Pulmonary artery endothelial cell (primary cell): ENCODE measurements at places on chromosomes 7 and 10. TPM values are rescaled to one million over a fixed set of nuclear protein-coding genes. Genes with fewer than 3 reads are reported as not detected.

The OGDHL gene
- total RNA-seq = 0.26 and 0.46 TPM in 2 replicates

The LRRD1 gene
- not detected in 2 replicates for total RNA-seq

The ADCY1 gene
- 0.26 and 0.32 TPM in 2 replicates for total RNA-seq

The PTN gene
- 0.13 and 0.46 TPM in 2 replicates for total RNA-seq

The SKAP2 gene
- 6.7 and 15.1 TPM in 2 replicates for total RNA-seq

The NDUFB8 gene
- total RNA-seq = 223 and 247 TPM in 2 replicates

The ACTR1A gene
- total RNA-seq = 192 and 228 TPM in 2 replicates

The FAM13C gene
- 0.07 and 0.11 TPM in 2 replicates for total RNA-seq

DNA sequence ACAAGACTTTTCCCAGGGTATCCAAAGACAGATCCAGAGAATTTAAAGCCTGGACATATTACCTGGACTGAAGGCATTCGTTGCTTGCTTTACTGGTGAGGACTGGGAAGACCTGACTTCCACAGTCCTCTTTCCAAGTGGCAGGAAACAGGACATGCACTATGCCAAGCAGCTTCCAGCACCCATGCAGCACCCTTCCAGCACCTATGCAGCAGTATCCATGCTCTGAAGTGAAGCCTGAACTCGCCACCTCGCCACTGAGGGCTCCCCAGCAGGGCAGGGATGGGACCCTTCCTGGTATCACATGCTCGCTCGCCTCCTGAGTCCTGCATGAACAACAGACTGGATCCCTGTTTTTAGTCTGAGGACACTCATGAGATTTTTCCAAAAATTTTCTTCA is 189.9 kb upstream of the KLF14 start:
- no peak for DNase-seq

GRCh38 chr7:117127585-117128168 is 174.4 kb downstream of the ST7 start:
- no peak for DNase-seq

GRCh38 chr10:108894402-108895301 is 1028.7 kb downstream of the XPNPEP1 start:
- no peak for DNase-seq

- DNase-seq = no peak
Measured at GRCh38 chr7:5428478-5429252, 5.0 kb upstream of the TNRC18 start.

DNA sequence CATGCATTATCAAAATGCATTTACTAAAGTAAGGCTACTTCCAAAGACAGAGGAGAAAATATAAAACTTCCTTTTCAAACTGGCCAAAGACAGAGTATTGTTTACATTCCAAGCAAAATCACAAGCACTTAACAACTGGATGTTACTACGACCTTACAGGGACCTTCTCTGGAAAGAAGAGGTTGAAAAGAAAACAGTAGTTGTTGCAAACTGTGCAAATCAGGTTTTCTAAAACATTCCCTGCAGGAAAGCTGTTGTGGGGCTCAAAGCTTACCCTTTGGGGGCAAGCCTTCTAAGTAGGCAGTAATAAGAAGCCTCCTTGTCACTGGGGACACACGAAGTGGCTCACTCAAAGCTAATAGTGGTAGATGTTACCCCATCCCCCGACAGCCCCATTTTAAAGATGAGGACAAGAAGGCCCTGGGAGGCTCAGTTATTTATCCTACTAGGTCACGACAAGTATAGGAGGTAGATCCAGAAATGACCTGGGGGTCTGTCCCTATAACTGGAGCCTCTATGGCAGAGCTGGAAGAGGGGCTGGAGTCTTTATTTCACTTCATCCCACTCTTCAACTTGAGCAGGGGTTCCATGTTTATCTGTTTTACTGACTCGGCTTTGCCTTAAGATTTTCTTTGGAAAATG is 46.6 kb downstream of the ATXN7L1 start:
- DNase-seq = no peak

GRCh38 chr7:42170724-42171123 is 66.3 kb downstream of the GLI3 start:
- no peak for DNase-seq

DNA sequence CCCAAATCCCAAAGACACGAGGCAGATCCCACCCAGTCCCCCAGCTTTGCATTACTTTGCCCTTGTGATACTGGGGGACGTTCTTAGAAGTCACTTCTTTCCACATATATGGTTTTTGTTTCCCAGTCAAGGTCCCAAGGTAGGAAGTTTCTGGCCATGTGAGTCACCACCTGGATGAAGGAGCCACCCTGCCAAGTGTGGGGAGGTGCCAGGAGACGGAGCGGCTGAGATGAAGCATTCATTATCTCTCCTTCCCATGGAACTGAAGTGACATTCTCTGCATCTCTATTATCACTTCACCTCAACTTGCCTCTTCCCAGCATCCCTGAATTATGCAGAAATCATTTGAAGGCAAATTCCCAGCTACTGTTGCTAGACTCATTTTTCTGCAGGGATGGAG is 136.2 kb upstream of the INSYN2A start:
- no peak for DNase-seq

- DNase-seq = no peak
Measured at GRCh38 chr7:111328487-111328886, 233.8 kb downstream of the IMMP2L start.

- no peak for DNase-seq
Measured at GRCh38 chr10:97412891-97413304, 11.8 kb upstream of the RRP12 start.

DNA sequence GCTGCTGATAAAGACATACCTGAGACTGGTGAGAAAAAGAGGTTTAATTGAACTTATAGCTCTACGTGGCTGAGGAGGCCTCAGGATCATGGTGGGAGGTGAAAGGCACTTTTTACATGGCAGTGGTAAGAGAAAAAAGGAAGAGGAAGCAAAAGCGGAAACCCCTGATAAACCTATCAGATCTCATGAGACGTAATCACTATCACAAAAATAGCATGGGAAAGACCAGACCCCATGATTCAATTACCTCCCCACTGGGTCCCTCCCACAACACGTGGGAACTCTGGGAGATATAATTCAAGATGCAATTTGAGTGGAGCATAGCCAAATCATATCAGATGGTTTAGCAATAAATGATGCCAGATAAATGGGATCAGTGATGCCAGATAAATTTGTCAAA is 892.0 kb upstream of the CELF2 start:
- DNase-seq = no peak

GRCh38 chr7:101880282-101881054 is 63.0 kb downstream of the CUX1 start:
- no peak for DNase-seq

DNA sequence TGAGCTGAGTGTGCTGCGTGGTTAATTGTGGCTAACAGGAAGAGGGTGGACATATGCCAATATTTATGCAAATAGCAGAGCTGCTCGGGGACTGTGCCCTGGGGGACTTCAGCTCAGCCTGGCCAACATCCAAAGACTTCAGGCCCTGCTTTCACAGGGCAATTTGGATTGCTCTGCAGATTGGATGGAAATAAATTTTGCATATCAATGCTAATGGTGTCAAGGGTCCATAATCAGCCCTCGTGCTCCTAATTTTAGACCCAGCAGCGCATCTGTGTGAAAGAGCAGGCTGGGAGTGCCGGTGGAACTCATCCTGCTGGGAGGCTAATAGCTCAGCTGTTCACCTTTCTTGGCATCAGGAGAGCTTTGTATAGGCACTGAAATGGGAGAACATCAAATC is 270.1 kb downstream of the TCERG1L start:
- DNase-seq = no peak

DNA sequence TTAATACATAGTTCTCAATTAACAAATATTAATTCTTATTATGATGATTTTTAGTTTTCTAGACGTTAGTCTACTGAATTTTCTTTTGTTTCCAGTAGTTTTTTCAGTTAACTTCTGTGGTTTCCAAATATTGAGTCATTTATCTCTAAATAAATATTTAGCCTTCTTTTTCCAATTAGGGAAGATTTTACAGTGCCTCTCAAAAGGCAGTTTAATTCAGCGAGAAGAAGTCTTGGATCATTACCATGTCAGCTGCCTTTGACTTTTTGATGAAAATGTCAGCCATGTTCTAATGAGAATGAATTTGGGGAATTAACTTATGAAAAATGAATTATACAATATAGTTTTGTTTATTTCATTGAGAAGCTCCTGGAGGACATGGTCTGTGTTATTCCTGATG is 90.0 kb downstream of the CDK14 start:
- DNase-seq = no peak

DNA sequence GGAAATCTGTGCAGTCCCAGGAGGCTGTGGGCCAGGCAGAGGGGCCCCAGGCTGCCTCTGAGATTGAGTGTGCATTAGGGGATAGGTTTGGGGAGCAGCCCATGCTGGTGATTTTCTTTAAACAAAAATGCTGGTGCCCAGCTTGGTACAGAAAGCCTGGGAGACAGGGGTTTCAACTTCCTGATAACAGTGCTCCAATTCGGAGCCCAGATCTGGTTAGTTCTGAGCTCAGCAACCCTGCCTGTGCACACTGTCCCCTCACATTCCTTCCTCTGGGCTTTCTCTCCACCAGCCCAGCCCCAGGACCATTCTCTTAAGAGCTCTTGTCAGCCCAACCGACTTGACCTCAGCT is 379.2 kb upstream of the ZMIZ1 start:
- no peak for DNase-seq

- no peak for DNase-seq
Measured at GRCh38 chr10:16381083-16381482, 55.7 kb upstream of the PTER start.

DNA sequence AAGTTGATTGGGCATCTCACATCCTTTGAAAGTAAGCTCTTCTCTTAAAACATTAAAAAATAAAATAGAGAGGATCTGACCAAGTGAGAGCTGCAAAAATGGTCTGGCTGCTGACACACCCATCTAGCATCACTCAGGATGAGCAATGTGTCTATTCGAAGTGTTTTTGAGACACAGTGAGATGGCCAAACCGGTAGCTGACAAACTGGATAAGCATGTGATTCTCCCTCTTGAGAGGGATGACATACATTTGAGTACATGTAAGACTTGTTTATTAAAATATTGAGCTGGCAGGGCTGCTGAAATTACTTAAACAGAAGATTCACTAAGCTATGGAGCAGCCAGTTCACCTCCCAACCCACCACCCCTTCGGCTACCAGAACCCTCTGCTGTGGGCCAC is 333.9 kb downstream of the ADRA2A start:
- DNase-seq = no peak

DNA sequence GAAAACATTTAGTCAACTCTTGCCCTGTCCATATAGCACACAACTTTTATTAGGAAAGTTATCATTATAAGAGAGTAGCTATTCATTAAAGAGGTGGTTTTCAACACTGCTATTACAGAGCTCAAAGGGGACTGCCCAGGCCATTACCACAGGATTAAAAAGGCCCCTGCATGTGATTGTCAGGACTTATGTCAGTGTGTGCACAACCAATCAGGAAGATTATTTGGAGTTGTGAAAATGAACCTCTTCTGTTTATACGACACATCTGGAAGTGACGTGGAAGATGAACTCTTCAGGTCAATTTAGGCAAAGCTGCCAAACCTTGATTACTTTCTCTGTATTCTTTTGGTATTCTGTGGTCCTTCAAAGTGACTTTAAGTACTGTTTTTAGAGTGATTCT is 14.7 kb downstream of the CCNY start:
- no peak for DNase-seq

GRCh38 chr7:42143711-42144600 is 93.1 kb downstream of the GLI3 start:
- DNase-seq = no peak

GRCh38 chr7:111183321-111183720 is 92.4 kb downstream of the LRRN3 start:
- no peak for DNase-seq

- no peak for DNase-seq
Measured at GRCh38 chr10:52780391-52781155, 8.0 kb upstream of the MBL2 start.

GRCh38 chr7:73988197-73988596 is 39.8 kb upstream of the ELN start:
- DNase-seq = no peak

DNA sequence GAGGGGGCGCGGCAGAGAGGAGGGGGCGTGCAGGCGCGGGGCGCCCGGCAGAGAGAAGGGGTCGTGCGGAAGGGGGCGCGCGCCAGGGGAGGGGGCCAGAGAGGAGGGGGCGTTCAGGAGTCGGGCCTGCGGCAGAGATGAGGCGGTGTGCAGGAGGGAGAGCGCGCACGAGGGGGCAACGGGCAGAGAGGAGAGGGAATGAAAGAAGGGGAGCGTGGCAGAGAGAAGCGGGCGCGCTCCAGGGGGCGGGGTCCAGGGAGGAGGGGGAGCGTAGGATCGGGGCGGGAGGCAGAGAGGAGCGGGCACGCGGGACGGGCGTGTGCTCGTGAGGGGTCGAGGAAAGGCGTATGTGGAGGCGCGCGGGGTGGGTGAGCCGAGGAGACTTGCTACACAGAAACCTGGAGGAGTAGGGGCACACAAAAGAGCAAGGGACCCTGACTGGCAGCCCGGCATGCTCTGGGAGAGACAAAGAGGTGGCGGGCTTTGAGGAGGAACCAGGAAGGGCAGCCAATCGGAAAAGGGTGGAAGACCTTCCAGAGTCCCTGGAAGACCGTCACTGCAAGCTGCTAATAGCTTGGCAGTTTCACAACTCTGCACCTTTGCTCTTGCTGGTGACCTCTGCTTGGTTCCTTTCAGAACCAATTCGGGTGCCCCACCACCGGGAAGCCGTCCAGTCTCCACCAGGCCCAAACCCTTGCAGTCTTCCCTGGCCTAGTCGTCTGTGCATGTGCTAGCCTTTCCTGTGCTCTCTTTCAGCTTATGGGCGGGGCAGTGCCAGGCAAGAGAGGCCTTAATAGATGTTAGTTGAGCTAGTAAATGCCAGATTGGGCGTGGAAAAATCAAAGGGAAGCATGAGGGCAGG is 639 bp downstream of the DYDC2 start:
- DNase-seq = no peak

- no peak for DNase-seq
Measured at GRCh38 chr10:120597902-120598301, 140.9 kb downstream of the PLPP4 start.
